T-helper 22 cell (primary cell): ENCODE measurements at places on chromosomes 16 and 17.

DNA sequence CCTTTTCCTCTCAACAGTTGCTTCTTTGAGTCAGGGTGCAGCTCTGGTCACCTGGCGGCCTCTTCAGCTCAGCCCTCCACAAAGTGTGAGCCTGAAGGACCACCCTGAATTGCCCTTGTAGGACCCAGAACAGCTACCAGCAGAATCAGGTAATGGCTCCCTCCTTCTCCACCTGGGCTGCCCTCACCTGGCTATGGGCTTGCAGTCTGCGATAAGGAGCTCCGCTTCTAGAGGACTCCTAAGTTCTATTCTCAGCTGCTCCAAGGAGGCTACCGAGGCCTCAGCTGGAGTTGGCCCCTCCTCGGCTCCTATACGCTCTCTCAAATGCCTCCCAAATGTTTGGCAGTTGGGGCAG is 13.4 kb downstream of the SMIM5 start:
- no peak for DNase-seq

- peak; percentile 59 for DNase-seq
These were observed 77.0 kb upstream of the TNRC6C start for GRCh38 chr17:77881545-77881944.

- no peak for DNase-seq
These were observed 111.7 kb downstream of the NLK start for GRCh38 chr17:28154214-28154613.

DNA sequence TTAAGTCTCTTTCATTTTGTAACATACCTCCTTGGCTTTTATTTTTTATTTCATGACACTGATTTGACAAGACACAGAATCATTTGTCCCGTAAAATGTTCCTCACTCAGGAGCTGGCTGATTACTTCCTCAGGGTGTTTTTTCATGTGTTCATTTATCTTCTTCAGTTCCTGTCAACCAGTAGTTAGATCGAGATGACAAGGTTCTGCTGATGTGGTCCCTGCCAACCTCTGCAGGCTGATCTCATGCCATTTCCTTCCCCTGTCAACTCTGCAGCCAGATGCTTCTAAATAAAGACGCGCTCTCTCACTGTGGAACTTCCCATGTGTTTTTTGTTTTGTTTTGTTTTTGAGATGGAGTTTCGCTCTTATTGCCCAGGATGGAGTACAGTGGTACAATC is 8.1 kb upstream of the CXCL16 start:
- DNase-seq, result no peak

- no peak for DNase-seq
These were observed 92.0 kb upstream of the CDH5 start for GRCh38 chr16:66274335-66275110.

- no peak for DNase-seq
These were observed 8.4 kb downstream of the HOXB4 start for GRCh38 chr17:48569674-48570324.

GRCh38 chr16:48492133-48492532 is 106.9 kb upstream of the SIAH1 start:
- no peak for DNase-seq

DNA sequence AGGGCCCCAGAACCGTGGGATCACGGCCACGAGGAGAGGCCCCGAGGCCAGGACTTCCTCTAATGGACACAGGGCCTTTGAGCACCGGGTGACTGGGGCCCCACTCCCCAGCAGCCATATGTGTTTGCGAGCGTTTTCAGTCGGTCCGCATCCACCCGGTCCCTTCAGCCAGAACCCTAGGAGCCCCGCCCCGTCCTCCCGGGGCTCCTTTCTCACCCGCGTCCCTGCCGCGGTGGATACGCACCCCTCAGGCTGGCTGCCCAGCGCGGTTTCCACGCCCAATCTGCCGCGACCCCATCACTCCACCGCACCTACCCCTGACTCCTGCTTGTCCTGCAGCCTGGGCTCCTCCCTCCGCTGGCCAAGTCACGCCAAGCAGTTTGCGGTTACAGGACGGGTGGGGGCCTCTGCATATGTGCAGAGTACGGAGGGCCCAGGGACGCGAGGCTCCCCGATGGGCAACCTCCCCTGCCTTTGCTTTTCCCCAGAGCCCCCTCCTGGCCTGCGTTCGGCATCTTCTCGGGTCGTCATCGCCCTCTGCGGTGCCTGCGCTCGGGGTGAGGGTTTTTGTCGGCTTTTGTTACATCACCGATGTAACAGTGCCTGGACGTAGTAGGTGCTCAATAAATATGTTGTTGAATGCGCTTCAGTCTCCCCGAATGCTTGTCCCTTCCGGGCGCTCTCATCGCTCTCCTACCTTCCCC is 1.0 kb upstream of the TTYH2 start:
- DNase-seq, result no peak

- no peak for DNase-seq
These were observed 1736.9 kb downstream of the TP53TG3F start for GRCh38 chr16:35196313-35196712.

- no peak for DNase-seq
These were observed 207.7 kb downstream of the HS3ST3A1 start for GRCh38 chr17:13393841-13394710.

DNA sequence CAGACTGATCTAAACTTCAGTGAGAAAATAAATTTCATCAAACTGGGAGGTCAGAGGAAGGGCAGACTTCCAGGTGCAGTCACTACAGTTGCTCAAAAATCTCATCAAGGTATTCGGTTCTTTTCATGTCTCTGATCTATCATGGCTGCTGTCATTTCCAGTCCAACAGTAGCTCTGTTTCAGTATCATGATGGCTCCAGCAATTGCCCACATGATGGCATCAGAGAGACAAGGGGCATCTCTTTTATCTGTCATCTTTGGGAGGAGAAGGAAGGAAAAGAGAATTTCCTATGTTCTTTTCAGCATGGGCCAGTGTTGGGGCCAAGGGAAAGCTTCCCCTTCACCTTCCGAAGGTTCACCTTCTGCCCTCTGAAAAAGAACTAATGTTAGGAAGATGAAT is 504.9 kb upstream of the HSBP1 start:
- DNase-seq, result no peak

GRCh38 chr17:78555746-78556401 is 21.3 kb downstream of the DNAH17 start:
- no peak for DNase-seq

- DNase-seq, result no peak
These were observed 47.8 kb downstream of the PDPK1 start for GRCh38 chr16:2585651-2586081.

GRCh38 chr16:72099377-72099818 is 5.8 kb downstream of the DHX38 start:
- DNase-seq, result no peak
